ENCODE measurements at places on chromosomes 7 and 10.

DNA sequence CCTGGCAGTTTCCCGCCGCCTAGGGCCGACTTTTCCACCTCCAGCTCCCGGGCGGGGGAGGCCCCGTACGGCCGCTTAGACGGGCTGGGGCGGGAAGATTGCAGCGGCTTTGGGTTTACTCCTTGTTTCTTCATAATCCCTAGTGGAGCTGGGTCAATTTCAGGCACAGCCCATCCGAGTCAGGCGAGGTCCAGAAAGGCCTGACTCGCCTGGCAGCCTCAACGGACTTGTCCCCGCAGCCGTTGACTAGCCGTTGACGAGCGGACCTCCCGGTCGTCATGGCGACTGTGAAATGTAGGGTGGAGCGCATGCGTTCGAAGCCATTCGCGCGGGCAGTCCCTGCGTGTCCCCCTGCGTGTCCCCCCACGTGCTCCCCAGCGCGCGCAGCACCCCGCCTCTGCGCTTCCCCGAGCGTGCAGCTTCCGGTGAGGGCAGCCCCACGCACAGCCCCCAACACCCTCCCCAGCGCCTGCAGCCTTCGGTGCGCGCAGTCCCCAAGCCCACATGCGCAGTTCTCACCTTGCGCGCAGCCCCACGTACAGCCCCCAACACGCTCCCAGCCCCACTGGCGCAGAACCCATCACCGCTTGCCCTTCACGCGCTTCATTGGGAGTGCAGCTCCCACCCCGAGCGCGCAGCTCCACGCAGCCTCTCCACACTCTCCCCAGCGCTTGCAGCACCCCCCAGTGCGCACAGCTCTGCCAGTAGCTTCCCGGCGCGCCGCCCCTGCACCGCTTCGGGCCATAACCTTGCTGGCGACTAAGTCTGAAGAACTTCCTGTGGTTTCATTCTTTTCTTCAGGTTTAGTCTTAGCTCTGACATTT, 67.8 kb downstream of the TBX20 start:
- DNase-seq: peak; percentile 30

DNA sequence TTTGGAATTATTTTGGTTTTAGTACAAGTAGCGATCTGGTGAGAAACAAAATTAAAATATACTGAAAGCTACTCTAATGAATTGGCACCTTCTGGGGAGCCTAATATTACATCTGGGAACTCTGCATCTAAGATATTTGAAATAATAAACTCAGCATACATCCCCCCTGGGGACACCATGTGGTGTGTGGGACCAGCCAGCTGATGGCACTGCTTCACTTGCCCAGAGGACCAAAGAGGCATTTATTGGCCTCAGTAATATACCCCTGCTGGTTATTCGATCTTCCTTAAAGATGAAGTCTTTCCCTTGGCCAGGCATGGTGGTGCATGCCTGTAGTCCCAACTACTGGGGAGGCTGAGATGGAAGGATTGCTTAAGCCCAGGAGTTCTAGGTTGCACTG, 195.1 kb upstream of the AUTS2 start:
- DNase-seq: no peak

DNA sequence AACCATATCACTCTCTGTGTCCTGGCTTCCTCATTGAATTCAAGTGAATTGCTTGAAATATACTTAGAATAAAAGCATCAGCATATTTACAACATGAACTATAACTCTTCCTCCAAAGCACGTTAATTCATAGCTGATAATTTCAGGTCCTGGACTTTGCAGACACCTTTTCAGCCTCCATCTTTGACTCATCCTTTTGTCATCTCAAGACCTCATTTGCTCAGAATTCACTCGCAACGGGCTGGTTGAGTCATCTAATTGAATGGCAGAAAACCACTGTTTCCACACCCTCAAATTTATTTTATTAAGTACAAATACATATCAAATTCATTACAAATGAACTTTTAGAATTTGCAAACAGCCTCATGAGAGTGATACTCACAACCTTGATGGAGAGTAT, 545.7 kb downstream of the GATA3 start:
- no peak for DNase-seq

DNA sequence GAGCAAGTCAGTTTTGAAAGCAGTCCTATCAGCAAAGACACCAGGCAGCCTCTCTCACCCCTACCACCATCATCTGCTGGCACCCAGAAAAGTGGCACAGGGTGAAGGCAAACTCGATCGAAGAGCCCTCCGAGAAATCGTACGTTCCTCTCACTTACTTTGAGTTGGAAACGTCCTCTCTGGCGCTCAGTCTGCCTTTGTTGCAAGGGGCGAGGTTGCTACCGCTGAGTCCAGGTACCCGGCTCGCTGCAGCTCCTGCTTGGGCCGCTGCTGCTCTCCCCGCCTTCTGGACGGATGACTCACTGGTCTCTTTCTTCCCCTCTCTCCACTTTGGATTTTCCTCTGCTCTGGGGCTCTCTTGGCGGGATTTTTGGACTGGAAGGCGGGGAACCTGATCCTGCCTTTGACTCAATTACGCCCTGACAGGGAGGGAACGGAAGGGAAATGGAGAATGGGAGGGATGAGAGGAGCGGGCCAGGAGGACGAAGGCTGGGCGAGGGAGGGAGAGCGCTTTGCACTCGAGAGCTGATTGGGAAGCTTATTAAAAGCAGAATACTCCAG, at the start of gene PTN:
Gene PTN (minus strand): TSS at position 453 of the 561 bp plus-strand sequence. CDS start 88,760 bp downstream, outside the sequence.
- no peak for DNase-seq

GRCh38 chr7:101535351-101535751, 93.7 kb downstream of the MYL10 start:
- DNase-seq: no peak

- no peak for DNase-seq
Observed at GRCh38 chr10:125121003-125121402, 39.4 kb downstream of the CTBP2 start.

GRCh38 chr10:79385804-79386531, 38.7 kb downstream of the PPIF start:
- DNase-seq: no peak

DNA sequence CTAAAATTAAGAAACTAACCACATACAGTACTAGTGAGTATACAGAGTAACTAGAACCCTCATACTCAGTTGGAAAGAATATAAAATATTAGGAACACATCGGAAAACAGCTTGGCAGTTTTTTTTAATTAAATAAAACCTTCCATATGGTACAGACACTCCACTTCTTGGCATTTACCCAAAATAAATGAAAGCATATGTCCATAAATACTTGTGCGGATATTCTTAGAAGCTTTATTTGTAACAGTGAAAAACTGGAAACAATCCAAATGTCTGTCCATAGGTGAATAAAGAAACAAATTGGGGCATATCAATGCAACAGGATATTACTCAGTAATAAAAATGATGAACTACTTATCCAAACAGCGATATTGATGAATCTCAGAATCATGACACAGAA, 410.0 kb downstream of the HTR7 start:
- DNase-seq: no peak

DNA sequence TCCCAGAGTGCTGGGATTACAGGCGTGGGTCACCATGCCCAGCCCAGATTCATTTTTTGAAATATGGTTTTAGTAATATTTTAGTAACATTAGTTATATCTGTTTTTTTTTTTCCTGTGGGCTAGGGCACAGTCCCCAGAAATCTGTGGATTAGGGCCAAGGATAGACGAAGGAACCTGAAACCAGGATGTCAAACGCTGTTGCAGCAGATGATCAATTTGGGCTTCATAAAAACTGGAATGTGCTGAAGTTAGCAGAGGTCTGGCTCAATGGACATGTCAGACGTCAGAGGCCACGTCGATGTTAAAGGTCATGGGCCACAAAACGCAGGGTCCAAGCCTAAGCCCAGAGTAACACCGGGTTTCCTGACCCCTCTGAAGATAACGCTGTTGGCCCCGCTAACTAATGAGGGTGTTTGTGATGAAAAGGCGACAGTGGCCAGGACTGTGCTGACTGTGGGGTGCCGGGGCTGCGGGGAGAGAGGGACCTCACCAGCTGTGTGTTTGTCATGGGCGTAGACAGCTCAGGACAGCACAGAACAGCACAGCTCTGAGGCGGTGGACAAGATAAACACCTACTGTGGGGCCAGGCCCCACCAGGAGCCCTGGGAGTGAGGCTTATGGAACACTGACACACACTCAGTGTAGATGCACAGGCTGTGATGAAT, 23.8 kb upstream of the GTPBP4 start:
- no peak for DNase-seq

DNA sequence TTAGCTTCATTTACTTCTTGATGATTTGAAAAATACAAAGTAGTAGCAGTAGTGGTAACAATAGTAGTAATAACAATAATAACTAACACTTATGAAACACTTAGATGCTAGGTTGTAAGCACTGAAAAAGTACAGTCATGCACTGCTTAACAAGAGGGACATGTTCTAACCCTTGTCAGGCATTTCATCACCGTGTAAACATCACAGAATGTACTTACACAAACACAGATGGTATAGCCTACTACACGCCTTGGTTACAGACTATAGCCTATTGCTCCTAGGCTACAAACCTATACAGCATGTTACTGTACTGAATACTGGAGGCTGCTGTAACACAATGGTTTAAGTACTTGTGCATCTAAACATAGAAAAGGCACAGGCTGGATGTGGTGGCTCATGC, 60.6 kb downstream of the PUS7 start:
- DNase-seq: no peak

GRCh38 chr7:41699516-41699915, 3.4 kb downstream of the INHBA start:
- DNase-seq: no peak

GRCh38 chr7:88377434-88377833, 70.7 kb upstream of the STEAP4 start:
- no peak for DNase-seq

DNA sequence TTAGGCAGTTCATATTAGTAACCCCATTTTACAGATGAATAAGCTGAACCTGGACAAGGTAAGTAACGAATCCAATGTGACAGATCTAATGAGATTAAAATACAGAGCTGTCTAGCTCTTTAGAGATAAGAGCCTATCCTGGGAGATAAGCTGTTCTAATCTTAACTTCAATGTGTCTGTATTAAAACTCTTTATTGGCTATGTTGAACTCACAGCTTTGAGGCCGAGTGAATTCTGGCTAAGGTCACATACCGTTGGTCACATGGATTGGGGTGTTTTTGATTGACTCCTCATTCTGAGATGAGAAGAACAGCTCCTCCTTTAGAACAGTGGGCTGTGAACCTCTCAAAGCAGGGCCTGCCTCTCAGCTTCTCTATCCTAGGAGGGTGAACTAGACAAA, 113.4 kb upstream of the EEPD1 start:
- DNase-seq: no peak

GRCh38 chr7:117386110-117386706, 41.1 kb downstream of the ASZ1 start:
- DNase-seq: no peak

- no peak for DNase-seq
Observed at GRCh38 chr10:60031664-60032063, 125.3 kb upstream of the CCDC6 start.

- no peak for DNase-seq
Observed at GRCh38 chr7:27656724-27657123, 6.0 kb downstream of the HIBADH start.

- no peak for DNase-seq
Observed at GRCh38 chr7:134425777-134426176, 33.1 kb downstream of the AKR1B1 start.

DNA sequence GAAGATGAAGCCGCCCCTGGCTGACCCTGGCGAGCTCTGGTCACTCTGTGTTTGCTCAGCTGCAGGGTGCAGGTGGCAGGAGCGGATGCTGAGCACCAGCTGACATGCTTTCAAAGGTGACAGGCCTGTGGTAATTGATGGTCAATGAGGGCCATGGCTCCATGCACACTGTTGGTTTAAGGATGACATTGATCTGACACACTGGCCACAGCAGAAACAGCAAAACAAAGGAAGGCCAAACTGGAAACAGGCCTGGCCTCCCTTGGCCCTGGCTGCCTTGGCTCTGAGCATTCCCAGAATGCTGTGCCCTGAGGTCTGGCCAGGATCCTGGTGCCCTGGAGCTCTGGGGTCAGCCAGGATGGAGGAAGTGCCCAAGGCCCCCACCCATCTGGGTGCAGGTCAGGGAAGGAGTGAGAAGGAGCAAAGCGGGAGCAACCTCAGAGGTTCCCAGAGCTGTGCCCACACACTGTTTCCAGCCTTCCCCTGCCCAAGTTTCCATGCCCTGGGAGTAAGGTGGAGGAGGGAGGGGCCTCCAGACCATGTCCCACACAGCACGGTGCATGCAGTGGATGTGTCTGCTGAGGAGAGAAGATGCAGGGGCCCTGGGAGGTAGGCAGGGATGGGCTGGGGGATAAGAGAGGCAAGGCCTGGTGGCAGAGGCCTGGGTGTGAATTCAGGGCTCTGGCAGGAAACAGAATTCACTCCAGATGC, 302.2 kb downstream of the RPS24 start:
- DNase-seq: no peak

GRCh38 chr10:10038348-10038747, 979.3 kb upstream of the CELF2 start:
- no peak for DNase-seq

- DNase-seq: no peak
Observed at GRCh38 chr10:125962200-125962599, 65.8 kb downstream of the FANK1 start.

- DNase-seq: no peak
Observed at GRCh38 chr7:69349291-69349690, 249.0 kb upstream of the AUTS2 start.

- no peak for DNase-seq
Observed at GRCh38 chr10:18710201-18710653, 51.0 kb downstream of the ARL5B start.

DNA sequence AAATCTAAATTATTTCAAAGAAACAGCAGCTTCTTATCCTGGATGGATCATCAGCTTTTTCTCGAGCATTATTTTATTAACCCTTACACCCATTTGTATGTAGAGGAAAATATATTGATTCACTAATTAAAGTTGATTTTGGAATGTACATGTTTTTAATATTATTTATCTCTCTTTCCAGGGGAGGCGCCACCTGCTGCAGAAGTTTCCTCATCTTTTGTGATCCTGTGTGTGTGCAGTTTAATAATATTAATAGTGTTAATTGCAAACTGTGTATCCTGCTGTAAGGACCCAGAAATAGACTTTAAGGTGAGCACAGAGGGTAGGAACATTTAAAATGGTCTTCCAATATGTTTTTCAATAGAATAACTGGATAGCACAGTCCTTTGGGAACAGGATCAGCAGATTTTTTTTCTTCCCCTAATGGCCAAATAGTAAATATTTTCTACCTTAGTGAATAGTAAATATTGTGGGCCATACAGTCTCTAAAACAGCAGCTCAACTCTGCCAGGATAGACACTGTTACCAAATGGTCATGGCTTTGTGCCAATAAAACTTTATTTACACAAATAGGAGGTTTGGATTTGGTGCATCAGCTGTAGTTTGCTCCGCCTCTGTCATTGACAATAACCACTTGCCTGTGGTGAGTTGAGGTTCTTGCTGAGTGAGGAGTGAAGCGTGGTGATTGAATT, 30.6 kb downstream of the LMTK2 start:
- DNase-seq: no peak

- DNase-seq: no peak
Observed at GRCh38 chr7:84328571-84328970, 134.0 kb upstream of the SEMA3A start.

- no peak for DNase-seq
Observed at GRCh38 chr10:99927721-99928280, 81.9 kb downstream of the DNMBP start.

- no peak for DNase-seq
Observed at GRCh38 chr7:74240482-74240881, 13.7 kb downstream of the RFC2 start.

GRCh38 chr7:100266576-100267354, 40.7 kb upstream of the SPDYE3 start:
- no peak for DNase-seq
